ENCODE measurements at places on chromosomes 5 and 9. TPM values are rescaled to one million over a fixed set of nuclear protein-coding genes. Genes with fewer than 3 reads are reported as not detected.

The KCNV2 gene
- polyA plus RNA-seq, result 0.09 TPM

The FRRS1L gene
- polyA plus RNA-seq, result 9.1 TPM

DNA sequence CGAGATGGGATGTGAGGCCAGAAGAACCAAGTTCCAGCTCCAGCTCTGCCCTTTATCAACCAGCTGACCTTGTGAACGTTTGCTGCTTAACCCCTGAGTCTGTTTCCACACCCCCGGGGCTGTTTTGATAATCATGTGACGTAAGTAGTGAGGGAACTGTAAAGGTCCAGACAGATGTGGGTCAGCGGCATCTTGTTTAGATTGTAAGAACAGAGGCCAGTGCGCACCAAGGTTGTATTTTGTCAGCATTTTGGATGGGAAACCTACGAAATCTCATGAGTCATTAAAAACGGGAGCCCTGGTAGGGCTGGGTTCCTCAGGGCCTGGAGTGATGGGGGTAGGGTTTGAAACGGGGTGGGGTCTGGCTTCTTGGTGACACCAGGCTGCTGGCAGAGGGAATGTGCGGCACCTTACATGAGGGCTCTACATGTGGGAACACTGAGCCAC is 13.8 kb upstream of the COL15A1 start:
- H3K27ac ChIP-seq, result no peak overlapping the region
- H3K4me1 ChIP-seq, result no peaks in the 10 kb centered on the region
- peaks cover 2% of the 10 kb centered on the region for H3K27me3 ChIP-seq
- H3K36me3 ChIP-seq, result no peaks in the 10 kb centered on the region

The CTNND2 gene
- 2.8 TPM for polyA plus RNA-seq

GRCh38 chr5:168136340-168136739 is 155.1 kb upstream of the WWC1 start:
- H3K36me3 ChIP-seq, result no peaks in the 10 kb centered on the region
- no peak for DNase-seq
- H3K27me3 ChIP-seq, result no peaks in the 10 kb centered on the region
- H3K27ac ChIP-seq, result no peak overlapping the region

The CBY3 gene
- polyA plus RNA-seq, result 1.2 TPM

The NRG2 gene
- polyA plus RNA-seq, result 1.1 TPM

DNA sequence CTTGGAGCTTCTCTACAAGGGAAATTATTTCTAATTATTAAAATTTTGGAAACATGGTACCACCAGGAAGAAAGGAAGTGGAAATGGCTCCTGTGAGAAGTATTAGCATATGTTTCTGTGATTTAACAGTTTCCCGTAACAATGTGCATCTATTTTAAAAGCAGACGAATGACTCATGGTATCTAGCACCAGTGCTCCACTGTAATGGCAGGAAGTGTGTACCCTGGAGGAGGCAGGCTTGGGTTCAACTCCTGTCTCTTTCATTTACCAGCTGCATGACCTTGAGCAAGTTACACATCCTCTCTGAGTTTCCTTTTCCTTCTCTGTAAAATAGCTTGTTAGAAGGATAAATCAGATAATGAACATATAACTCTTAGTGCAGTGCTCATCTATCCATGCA is 41.0 kb upstream of the ANGPTL2 start:
- H3K4me1 ChIP-seq, result peaks cover 15% of the 10 kb centered on the region
- H3K27me3 ChIP-seq, result no peaks in the 10 kb centered on the region
- no peak overlapping the region for H3K4me3 ChIP-seq
- peak overlapping the region; percentile 62 for H3K27ac ChIP-seq

DNA sequence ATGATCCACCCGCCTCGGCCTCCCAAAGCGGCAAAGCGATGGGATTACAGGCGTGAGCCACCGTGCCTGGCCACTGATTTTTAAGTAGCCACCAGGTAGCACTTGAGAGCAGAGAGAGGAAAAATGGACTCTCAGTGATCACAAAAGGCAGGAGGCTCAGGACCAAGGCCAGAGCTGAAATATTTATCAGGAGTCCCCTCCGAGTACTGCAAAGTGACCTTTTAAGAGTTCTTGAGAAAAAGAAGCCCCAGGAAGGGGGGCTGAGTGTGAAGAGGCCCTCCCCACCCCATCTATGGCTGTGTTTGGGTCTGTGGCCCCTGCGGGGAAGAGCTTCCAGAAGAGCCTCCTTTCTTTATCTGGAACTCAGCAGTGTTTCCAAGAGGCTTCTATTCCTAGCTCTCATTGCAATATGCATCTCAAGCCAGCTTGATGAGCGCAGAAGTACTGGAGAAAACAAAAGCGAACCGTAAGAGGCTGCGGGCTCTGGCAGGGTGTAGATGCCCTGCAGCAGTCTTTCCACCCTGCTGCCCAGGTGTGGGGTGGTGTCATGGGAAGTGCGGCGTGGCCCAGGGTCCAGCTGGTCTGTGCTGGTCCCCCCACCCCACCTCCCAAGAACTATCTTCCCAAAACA is 75.5 kb upstream of the CDK20 start:
- no peak for DNase-seq
- H3K27ac ChIP-seq, result no peak overlapping the region
- no peaks in the 10 kb centered on the region for H3K27me3 ChIP-seq
- H3K4me1 ChIP-seq, result no peaks in the 10 kb centered on the region
- H3K36me3 ChIP-seq, result no peaks in the 10 kb centered on the region
- H3K4me3 ChIP-seq, result no peak overlapping the region

The UNC13B gene
- 33.1 TPM for polyA plus RNA-seq

The SLC6A7 gene
- polyA plus RNA-seq, result 5.7 TPM

The TAF11L4 gene
- not detected for polyA plus RNA-seq

The TAS2R1 gene
- polyA plus RNA-seq, result not detected

DNA sequence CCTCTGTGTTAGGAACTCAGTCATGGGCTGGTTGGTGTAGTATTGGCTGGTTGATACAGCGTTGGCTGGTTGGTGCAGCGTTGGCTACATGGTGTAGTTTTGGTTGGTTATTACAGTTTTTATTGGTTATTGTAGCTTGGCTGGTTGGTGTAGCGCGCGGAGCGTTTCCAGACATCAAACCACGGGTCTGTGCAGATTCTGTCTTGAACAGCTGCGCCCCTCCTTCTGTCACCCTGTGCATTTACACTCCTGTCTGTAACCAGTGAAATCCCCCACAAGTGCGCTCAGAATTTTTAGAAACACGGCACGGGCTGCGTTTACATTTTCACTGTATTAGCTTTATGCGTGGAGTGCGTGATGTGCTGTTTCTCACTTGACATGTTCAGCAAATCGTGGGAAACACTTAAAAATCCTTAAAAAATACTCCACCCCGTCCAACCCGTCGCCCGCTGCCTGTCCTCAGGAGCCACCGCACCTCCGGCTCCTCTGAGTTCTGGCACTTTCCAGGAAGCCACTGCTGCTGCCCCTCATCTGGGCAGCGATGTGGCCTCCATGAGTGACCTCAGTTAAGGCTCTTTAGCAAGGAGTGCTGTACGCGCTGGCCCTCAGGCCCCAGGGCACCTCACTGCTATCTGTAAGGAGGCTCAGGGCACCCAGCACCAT is 20.8 kb downstream of the NKD2 start:
- H3K36me3 ChIP-seq, result peaks cover 17% of the 10 kb centered on the region
- H3K27ac ChIP-seq, result no peak overlapping the region
- no peaks in the 10 kb centered on the region for H3K4me1 ChIP-seq
- no peak overlapping the region for H3K4me3 ChIP-seq
- DNase-seq, result no peak

DNA sequence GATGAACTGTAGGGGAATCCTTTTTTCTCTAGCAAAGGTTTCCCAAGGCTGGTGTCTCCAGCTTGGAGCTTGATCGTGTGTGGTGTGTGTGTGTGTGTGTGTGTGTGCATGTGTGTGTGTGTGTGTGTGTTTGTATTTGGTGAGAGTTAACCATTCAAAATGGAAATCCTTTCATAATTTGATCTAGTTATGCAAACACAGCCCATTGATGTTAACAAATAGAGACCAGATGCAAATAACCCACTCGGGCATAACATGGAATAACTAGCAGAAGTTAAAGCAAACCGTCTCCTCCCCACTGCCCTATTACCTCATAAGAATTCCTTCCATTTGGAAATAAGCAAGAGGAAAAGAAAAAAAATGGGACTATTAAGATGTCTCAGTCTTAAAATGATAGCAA is 24.9 kb upstream of the ZSWIM6 start:
- no peaks in the 10 kb centered on the region for H3K36me3 ChIP-seq
- no peaks in the 10 kb centered on the region for H3K27me3 ChIP-seq
- no peak overlapping the region for H3K4me3 ChIP-seq
- peaks cover 20% of the 10 kb centered on the region for H3K4me1 ChIP-seq
- no peak overlapping the region for H3K27ac ChIP-seq
- no peak for DNase-seq

GRCh38 chr5:73826301-73827105 is 200.5 kb downstream of the ARHGEF28 start:
- peaks cover 14% of the 10 kb centered on the region for H3K4me1 ChIP-seq
- H3K27ac ChIP-seq, result no peak overlapping the region
- H3K36me3 ChIP-seq, result no peaks in the 10 kb centered on the region
- no peak overlapping the region for H3K4me3 ChIP-seq
- no peaks in the 10 kb centered on the region for H3K27me3 ChIP-seq

DNA sequence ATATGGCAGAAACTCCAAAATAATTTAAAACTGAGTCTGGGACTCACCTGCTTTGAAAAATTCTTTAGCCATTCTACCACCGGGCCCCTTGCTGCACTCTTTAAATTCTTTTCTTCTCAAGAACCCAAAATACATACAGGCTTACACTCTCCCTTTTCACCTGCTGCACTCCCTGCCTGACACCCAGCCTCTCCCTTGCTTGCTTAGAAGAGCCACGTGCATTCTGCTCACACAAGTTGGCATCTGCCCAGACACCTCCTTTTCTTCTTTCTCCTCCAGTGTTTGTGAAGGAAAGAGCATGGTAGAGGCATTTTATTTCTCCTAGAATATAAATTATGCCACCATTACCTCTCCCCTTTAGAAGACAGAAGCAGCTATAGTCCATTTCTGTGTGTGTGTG is 39.0 kb upstream of the AOPEP start:
- H3K4me1 ChIP-seq, result peaks cover 7% of the 10 kb centered on the region
- no peaks in the 10 kb centered on the region for H3K36me3 ChIP-seq
- H3K27ac ChIP-seq, result no peak overlapping the region
- no peaks in the 10 kb centered on the region for H3K27me3 ChIP-seq
- no peak overlapping the region for H3K4me3 ChIP-seq

The SAXO1 gene
- 0.06 TPM for polyA plus RNA-seq

DNA sequence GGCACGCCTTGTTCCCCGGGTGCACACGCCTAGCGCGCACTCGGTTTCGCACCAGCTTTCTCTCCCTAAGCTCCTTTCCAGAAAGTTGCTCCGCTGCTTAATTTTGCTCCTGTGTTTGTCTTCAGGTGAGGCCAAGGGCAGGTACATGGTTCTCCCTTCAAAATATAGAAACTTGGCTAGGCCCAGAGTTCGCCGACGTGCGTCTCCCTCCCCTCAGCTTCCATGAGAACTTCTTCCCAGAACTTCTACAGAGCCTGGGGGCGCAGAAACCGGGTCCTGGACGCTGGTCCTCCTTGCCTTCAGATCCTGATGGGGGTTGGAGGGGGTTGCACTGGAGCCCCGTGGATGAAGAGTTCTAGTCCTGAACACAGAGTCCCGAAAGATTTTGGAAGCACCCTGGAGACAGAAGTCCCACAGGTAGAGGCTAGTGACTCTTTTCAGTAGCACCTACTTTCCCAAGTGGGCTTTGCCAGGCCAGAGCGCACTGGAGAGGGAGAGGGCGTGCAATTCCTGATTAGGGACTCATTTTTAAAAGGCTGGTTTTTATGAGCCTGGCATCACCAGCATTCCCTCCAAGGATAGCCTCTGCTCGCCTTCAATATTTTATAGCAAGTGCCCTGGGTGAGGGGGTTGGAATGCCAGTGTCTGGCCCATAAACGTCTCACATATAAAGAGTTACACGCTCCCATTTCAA is 128.4 kb downstream of the TMEM174 start:
- H3K27ac ChIP-seq, result no peak overlapping the region
- peaks cover 97% of the 10 kb centered on the region for H3K27me3 ChIP-seq
- H3K4me1 ChIP-seq, result peaks cover 19% of the 10 kb centered on the region
- DNase-seq, result no peak
- no peaks in the 10 kb centered on the region for H3K36me3 ChIP-seq

The DMGDH gene
- 1.3 TPM for polyA plus RNA-seq

GRCh38 chr5:177438468-177438867 is 8.1 kb upstream of the PRR7 start:
- no peaks in the 10 kb centered on the region for H3K4me1 ChIP-seq
- H3K36me3 ChIP-seq, result peaks cover 63% of the 10 kb centered on the region
- H3K27me3 ChIP-seq, result no peaks in the 10 kb centered on the region
- DNase-seq, result no peak
- H3K27ac ChIP-seq, result no peak overlapping the region

- H3K36me3 ChIP-seq, result no peaks in the 10 kb centered on the region
- DNase-seq, result no peak
- H3K4me3 ChIP-seq, result no peak overlapping the region
- H3K27ac ChIP-seq, result no peak overlapping the region
- H3K4me1 ChIP-seq, result no peaks in the 10 kb centered on the region
Measured at GRCh38 chr9:99850736-99851499, 29.2 kb downstream of the NR4A3 start.

DNA sequence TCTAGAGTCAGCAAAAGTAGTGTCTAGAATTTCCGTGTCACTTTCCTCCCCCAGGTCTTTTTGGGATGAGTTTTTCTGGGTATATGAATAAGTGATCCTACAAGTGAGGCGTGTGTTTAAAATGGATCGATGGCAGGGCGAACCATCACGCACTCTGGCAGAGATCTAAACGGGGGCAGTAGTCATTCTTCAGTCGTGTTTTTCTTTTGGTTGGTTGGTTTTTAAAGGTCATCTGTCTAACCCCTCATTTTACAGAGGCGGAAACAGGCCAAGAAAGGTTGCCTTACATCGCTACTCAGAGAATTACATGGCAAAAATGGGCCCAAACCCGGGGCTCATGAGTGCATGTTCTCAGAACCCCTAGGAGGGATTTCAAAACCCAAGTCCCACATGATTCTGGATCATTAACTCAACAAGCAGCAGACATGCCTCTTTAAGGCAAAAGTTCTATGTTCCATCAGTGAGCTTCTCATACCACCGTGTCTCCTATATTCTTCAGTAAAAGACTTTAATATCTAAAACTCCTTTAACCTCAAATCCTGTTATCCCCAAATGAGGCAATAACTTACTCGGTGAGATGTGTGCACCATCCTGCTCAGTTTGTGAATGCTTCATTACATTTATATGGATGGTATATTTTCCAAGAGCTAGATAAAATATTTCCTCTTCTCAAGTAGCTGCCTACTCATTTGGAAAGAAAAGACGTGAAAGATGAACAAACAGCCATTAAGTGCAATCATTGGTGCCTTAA is 145.8 kb downstream of the AOPEP start:
- peaks cover 14% of the 10 kb centered on the region for H3K4me1 ChIP-seq
- H3K36me3 ChIP-seq, result no peaks in the 10 kb centered on the region
- H3K27me3 ChIP-seq, result no peaks in the 10 kb centered on the region
- DNase-seq, result no peak
- no peak overlapping the region for H3K4me3 ChIP-seq
- no peak overlapping the region for H3K27ac ChIP-seq

DNA sequence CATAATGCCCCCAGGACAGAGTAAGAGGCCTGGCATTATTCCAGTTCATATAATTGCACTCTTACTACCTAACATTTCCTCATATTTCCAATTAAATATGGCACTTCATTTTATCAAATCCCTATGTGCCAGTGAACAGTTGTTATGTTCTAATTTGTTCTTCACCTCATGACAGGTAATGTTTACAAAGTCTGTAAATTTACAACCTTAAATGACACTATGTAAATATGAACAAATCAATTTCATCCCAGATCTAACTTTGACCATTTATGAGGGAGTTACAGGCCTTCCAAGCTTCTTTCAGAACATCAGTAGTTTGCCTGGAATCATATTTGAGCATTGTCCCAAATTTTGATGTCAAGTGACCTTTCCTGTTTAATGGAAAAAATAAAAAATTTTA is 592.6 kb upstream of the CDH6 start:
- H3K4me3 ChIP-seq, result no peak overlapping the region
- no peak for DNase-seq
